ENCODE measurements at places on chromosomes 6 and 20.
A peak's percentile ranks its signal among the peaks of the same experiment; 100 is the strongest.

GRCh38 chr6:31005249-31006020 is 4.8 kb upstream of the MUC22 start:
- no peak for DNase-seq

DNA sequence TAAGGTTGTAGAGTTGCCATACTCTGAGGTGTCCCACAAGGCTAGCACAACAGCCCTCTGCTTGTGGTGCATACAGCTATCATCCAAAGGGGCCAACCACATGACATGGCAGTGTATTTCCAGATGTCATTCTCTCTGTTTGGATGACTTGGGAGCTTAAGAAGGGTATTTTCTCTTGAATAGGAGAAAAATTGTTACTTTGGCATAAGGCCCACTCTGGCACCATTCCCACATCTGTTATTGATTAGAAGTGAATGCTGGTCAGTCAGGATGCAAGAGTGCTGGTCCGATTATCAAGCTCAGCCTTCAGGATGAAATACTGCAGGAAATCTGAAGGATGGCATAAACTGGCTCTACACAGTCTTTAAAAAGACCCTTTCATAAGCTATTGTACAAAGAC is 83.6 kb upstream of the C20orf144 start:
- no peak for DNase-seq

GRCh38 chr6:6907286-6907685 is 200.5 kb upstream of the RREB1 start:
- DNase-seq, result no peak

DNA sequence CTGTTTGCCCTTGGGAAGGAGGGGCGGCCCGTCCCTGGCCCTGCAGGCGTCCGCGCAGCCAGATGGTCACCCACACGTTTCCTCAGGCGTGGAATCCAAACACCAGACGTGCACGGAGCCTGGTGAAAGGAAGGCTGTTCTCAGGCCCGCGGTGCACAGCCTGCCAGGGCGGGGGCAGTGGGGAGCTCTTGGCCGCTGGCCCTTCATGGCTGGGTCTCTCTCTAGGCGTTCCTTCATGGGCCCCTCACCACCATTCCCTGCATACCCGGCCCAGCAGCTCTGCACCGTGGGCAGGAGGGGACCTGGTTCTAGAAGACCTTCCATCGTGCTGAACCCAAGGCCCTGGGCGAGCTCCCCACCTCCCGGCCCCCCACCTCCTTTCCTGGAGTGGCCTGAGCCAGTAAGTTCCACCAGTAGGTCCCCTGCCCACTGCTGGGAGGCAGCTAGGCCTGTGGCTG is 30.4 kb upstream of the SMOC2 start:
- no peak for DNase-seq

GRCh38 chr20:4813076-4813862 is 91.6 kb downstream of the PRND start:
- peak; percentile 64 for DNase-seq

- DNase-seq, result no peak
These were observed 27.9 kb downstream of the SDCBP2 start for GRCh38 chr20:1301031-1301529.

All from GM12892 (cell line).